ENCODE measurements at places on chromosomes 12 and 14.

DNA sequence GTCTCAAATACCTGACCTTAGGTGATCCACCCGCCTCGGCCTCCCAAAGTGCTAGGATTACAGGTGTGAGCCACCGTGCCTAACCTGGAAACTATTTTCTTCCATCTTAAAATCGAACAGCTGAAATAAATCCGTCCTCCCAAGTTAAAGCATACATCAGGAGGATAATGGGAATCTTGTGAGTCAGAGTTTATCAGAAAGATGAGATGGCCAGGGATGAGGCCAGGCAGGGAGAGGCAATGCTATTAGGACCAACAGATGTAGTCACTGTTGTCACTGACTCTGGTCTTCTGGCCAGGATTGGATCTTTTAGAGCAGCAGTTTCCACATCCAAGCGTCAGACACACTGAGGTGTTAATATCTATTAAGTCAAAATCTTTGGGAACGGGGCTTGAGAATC lies 61.7 kb upstream of the USP44 start:
- no peak for DNase-seq

DNA sequence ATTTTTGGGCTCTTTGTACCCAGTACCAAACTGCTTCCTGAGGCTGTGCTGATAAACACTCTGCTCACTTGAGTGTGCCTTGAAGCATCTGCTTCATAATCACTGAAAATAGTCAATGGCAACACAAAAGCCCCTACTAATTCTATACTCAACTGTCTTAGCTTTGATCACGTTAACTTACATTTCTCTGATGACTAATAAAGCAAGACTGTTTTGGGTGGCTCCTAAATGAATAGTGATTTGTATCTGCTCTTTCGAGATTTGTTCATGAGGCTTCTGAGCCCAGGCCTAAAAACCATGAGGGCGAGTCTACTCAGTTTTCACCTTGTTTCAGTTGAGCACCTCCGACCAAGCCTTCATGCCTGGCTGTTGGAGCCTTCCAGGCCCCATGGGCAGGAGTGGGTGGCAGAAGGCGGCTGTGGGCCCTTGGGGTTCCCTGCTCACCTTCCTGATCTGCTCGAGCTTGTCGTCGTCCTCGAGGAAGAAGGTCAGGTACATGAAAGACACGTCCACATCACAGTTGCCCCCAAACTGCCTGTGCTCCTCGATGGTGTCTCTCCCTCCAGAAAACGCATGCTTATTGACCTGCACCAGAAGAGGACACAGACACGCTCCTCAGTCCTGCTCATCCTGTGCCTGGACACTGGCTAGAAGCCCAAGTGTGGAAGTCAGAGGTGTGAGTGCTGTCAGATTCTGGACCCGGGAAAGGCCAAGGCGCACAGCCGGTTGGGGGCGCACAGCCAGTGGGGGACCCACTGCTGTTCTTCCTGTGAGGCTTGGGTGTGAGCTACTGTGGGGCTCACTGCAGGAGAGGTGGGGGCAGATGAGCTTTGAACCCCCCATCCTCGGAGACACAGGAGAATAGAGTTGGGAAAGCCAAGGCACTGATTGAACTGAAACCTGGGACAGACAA lies 13.7 kb downstream of the SLC25A47 start:
- DNase-seq, result no peak

GRCh38 chr14:34981743-34982420 lies 910 bp upstream of the SRP54 start:
- DNase-seq, result no peak

DNA sequence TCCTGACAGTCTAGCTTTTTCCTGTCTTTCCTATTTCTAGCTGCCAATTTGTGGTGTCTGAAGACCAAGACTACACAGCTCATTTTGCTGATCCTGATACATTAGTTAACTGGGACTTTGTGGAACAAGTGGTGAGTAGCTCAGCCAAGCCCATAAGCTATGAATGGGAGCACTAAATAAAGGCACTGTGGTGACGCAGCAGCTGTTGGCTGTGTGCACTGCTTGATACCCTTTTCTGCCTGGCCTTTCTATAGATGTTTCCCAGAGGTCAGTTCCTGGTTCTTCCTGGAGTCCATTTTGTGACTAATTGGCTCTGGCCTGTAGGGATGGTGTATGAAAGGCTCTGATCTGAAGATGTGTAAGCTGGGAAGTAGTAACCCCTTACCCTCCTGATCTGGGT lies 20.5 kb downstream of the RNF10 start:
- no peak for DNase-seq

GRCh38 chr12:90173499-90174197 lies 465.0 kb upstream of the ATP2B1 start:
- no peak for DNase-seq

Data from NCI-H1417 treated with DMSO at 0.1 percent for 48 hours (cell line).